ENCODE measurements at places on chromosomes 3 and 15. TPM values are rescaled to one million over a fixed set of nuclear protein-coding genes. Genes with fewer than 3 reads are reported as not detected.

DNA sequence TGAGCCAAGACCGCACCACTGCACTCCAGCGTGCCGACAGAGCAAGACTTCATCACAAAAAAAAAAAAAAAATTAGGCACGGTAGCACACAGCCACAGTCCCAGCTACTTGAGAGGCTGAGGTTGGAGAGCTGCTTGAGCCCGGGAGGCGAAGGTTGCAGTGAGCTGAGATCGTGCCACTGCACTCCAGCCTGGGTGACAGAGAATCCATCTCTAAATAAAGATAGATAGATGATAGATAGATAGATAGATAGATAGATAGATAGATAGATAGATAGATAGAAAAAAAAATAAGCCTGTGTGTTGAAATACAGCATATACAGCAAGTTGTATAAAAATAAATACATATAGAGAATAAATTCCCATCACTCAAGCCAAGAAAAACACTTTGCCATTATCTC, 37.3 kb downstream of the PTH1R start:
- no peak for DNase-seq

PLXNA1 gene
- 13.9 TPM for total RNA-seq

DNA sequence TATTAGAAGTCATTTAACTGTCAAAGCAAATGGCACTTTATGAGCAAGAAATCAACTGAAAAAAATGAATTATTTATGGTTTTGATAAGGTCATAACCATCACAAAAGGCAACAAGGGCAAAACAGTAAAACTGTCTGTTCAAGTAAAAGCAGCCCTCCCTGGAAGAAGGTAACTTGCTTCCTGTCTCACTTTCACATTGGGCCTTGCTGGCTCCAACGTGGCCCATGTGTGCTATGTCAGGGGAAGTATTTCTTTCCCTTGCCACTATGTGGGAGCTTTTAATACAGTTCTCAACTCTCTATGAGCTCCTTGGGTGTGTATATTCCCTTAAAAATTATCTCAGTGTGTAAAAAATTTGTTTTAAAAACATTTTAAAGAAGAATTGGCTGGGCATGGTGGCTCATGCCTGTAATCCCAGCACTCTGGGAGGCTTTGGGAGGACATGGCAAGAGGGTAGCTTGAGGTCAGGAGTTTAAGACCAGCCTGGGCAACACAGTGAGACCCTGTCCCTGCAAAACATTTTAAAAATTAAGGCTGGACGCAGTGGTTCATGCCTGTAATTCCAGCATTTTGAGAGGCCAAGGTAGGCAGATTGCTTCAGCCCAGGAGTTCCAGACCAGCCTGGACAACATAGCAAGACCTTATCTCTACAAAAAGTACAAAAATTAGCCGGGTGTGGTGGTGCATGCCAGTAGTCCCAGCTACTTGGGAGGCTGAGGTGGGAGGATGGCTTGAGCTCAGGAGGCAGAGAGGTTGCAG, 45.2 kb upstream of the TJP1 start:
- DNase-seq, result no peak

DNA sequence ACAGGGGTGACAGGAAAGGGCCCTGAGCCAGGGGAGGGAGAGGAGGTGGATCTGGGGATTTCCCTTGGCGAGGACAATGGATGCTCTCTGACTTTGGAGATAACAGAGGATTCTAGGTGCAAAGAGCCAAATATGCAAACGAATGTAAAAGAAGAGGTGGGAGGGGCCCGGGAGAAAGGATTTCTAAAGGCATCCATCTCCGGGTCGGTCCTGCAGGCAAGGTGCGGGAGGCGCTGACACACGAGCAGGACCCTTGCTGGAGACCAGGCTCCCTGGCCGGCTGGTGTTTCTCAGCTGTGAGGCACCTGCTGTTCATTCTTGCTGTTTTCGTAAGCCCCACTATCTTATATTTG, 115.2 kb upstream of the TLE3 start:
- no peak for DNase-seq

GPR160 gene
- total RNA-seq, result 19.5 TPM

DNA sequence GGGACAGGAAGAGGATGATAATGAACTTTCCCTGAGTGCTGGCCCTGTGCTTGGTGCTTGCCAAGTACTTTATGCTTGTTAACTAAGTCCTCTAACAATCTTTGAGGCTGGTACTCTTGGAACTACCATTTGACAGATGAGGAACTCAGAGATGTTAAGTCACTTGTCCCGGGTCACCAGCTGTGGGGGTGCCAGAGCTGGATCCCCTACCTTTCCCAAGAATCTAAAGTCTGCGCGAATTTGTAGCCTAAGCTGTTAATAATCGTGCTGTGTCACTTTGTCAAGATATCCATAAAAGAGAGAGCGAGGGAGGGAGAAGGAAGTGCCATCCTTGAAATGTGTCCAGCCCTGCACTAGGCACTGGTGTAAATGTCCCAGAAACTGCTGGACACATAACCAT, 19.0 kb upstream of the ACOX2 start:
- no peak for DNase-seq

THRB gene
- not detected for total RNA-seq
